Kidney (tissue), 22 donors: ENCODE measurements at places on chromosomes 12 and 14. TPM values are rescaled to one million over a fixed set of nuclear protein-coding genes. Genes with fewer than 3 reads are reported as not detected.

FGD4 gene
- 4.9 TPM for polyA plus RNA-seq

CINP gene
- 49.3 TPM for polyA plus RNA-seq

RDH12 gene
- polyA plus RNA-seq = 10.0 TPM

NYNRIN gene
- 4.4 TPM for polyA plus RNA-seq

SLC4A8 gene
- 3.4 TPM for polyA plus RNA-seq

TMEM132D gene
- not detected for polyA plus RNA-seq

FOXN4 gene
- 0.82 TPM for polyA plus RNA-seq

SCN8A gene
- 0.34 TPM for polyA plus RNA-seq

FZD10 gene
- polyA plus RNA-seq = 0.11 TPM

CACNA1C gene
- polyA plus RNA-seq = 1.6 TPM

CEBPE gene
- not detected for polyA plus RNA-seq

PTPN21 gene
- 5.3 TPM for polyA plus RNA-seq

EPYC gene
- not detected for polyA plus RNA-seq

TAS2R9 gene
- not detected for polyA plus RNA-seq

LALBA gene
- not detected for polyA plus RNA-seq

DHRS1 gene
- 56.7 TPM for polyA plus RNA-seq

CPNE6 gene
- polyA plus RNA-seq = 3.4 TPM

COL2A1 gene
- not detected for polyA plus RNA-seq

KRT85 gene
- polyA plus RNA-seq = 0.58 TPM

KRT76 gene
- not detected for polyA plus RNA-seq

CLEC6A gene
- not detected for polyA plus RNA-seq

RFLNA gene
- polyA plus RNA-seq = 0.82 TPM

FOXG1 gene
- not detected for polyA plus RNA-seq

FAM186B gene
- polyA plus RNA-seq = 0.34 TPM

RNASE7 gene
- not detected for polyA plus RNA-seq

ARHGDIB gene
- polyA plus RNA-seq = 127 TPM

SLC25A47 gene
- 1.0 TPM for polyA plus RNA-seq

BEGAIN gene
- 0.52 TPM for polyA plus RNA-seq

HOXC13 gene
- polyA plus RNA-seq = not detected

DEGS2 gene
- polyA plus RNA-seq = 25.1 TPM

KLHDC1 gene
- 2.3 TPM for polyA plus RNA-seq

MANSC1 gene
- 14.1 TPM for polyA plus RNA-seq

GNG2 gene
- polyA plus RNA-seq = 4.0 TPM

PAPLN gene
- 19.1 TPM for polyA plus RNA-seq

KLHL42 gene
- polyA plus RNA-seq = 6.6 TPM

DIABLO gene
- polyA plus RNA-seq = 97.7 TPM

ZNF219 gene
- polyA plus RNA-seq = 12.6 TPM

TDRD9 gene
- 1.6 TPM for polyA plus RNA-seq

SRRM4 gene
- 0.17 TPM for polyA plus RNA-seq

WDR20 gene
- 12.6 TPM for polyA plus RNA-seq

CLEC4D gene
- not detected for polyA plus RNA-seq

NPFF gene
- 1.3 TPM for polyA plus RNA-seq

ANO4 gene
- polyA plus RNA-seq = 0.82 TPM

NUP107 gene
- 10.6 TPM for polyA plus RNA-seq

TEDC1 gene
- 6.9 TPM for polyA plus RNA-seq

AHNAK2 gene
- polyA plus RNA-seq = 1.1 TPM

CD163L1 gene
- 8.5 TPM for polyA plus RNA-seq

LAG3 gene
- polyA plus RNA-seq = not detected

SYT1 gene
- 0.69 TPM for polyA plus RNA-seq

AACS gene
- 20.9 TPM for polyA plus RNA-seq

SLC25A21 gene
- polyA plus RNA-seq = 1.3 TPM

EPS8 gene
- 33.9 TPM for polyA plus RNA-seq

SERPINA4 gene
- polyA plus RNA-seq = 28.3 TPM

ABHD12B gene
- polyA plus RNA-seq = 0.88 TPM

MYBPC1 gene
- polyA plus RNA-seq = not detected

CCDC177 gene
- not detected for polyA plus RNA-seq

LIMA1 gene
- polyA plus RNA-seq = 43.1 TPM
